ENCODE measurements at places on chromosomes 3 and 15.

GRCh38 chr15:69034352-69034751 lies 19.9 kb downstream of the NOX5 start:
- peak; percentile 68 for DNase-seq

DNA sequence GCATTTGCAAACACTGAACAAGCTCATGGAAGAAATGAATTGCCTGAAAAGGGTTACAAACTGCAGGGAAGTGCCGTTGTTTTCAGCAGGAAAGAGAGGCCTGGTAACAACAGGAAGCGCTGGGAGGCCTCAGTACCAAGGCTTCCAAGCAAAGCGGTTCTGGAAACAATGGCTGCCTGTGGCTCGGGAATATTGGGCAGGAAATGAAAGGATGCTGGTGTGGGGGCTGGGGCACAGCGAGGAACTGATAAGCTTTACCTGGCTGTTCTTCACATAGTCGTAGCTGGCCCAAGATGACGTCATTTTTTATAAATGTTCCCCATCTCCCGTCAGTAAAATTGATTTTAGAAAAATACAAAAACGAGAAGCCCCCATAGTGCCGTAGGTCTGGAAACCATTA lies 55.9 kb downstream of the ARHGAP31 start:
- peak; percentile 34 for DNase-seq

DNA sequence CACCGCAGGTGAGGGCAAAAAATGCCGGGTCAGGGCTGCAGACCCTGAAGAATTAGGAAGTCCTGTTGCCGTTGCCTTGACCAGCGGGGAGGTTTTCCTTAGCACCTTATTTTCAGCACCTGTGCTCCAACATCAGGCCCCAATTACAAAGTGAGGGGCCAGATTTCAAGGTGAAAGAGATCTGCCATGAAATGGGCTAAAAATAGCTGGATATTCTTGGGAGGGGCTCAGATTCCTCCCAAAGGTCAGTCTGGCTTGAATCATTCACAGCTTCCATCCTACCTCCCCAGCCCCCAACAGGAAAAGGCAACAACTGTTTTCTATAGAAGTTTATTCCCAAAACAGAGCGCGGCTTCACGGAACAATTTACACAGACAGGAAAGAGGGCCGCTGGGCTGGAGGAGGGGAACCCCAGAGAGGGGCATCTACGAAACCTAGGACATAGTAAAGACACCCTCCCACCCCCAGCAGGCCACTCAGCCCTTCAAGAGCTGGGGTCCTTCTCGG lies 941 bp upstream of the SLC26A6 start:
- DNase-seq, result no peak

DNA sequence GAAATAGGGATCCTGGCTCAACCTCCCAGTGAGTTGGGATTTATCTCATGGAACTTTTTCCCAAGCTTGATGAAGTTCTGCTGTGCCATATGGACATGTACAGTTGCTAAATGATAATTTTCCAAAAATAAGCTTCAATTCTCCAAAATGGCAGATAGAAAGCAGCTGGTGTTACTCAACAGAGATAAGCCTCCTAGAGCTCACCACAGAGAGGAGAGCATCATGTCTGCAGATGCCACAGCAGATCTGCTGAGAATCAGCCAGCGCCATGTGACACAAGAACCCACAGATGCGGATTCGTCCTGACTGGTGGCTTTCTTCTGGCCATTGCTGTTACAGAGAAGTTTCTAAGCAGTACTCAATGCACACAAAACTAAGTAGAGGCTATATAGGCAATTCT lies 50.6 kb downstream of the AGTR1 start:
- peak; percentile 20 for DNase-seq

- DNase-seq, result no peak
Observed at GRCh38 chr3:126528419-126528799, 4.5 kb downstream of the CHST13 start.

- peak; percentile 49 for DNase-seq
Observed at GRCh38 chr3:187750513-187751123, 5.3 kb upstream of the BCL6 start.

GRCh38 chr3:32282578-32283154 lies 44.2 kb downstream of the CMTM8 start:
- no peak for DNase-seq

GRCh38 chr15:70504299-70504951 lies 258.9 kb downstream of the UACA start:
- peak; percentile 65 for DNase-seq

DNA sequence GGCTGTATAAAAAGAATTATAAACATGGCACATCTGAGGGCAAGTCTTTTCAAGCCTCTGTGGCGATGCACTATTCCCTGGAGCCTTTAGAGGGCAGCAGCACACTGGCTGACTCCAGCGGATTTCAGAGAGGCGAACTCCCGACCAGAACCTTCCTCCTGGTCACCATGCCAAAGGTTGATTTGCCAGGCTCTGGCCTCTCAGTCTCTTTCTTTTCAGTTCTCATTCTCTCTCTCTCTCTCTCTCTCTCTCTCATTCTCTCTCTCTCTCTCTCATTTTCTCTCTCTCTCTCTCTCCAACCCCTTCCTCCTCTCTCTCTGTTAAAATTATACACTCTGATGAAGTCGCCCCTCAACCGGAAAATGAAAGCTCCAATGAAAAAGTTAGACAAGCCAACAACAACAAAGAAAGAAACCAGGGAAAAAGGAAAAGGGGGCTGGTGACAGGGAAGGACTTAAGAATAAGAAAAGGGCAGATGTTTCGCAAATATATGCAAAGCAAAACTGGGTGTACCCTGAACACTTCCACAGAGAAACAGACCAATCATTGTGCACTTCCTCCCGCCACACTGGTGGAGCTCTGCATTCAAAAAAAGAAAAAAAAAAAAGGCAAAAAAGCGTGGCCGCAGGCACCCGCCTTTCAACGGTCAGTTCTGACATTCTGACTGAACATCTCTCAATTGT lies 90.2 kb downstream of the TIGIT start:
- peak; percentile 95 for DNase-seq

DNA sequence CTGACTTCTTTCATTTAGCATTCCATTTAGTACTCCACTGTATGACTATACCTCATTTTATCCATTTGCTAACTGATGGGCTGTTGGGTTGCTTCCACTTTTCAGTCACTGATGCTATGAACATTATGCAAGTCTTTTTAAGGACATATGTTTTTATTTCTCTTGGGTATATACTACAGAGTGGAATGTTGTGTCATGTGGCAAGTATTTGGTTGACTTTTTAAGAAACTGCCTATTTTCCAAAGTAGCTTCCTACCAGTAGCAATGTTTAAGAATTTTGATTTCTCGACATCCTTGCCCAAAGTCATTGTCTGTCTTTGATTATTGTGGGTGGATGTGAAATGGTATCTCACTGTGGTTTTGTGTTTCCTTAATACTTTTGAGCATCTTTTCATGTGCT lies 110.1 kb upstream of the TPM1 start:
- peak; percentile 78 for DNase-seq

DNA sequence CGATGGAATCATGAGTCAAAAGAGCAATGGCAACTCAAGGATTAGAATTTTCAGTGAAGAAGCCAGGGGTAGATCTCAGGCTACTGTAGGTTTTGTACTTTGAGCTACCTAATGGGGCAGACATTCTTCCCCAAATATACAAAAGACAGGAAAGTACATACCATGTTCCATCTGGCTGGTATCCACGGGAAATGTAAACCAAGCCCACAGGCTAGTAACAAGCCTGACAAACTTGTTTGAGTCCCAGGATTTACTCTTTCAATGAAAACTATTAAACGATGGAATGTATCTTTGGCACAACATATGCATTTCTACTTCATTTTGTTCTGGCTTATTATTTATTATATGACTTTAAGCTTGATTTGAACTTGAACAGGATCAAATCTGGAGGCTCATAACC lies 44.2 kb upstream of the GOLIM4 start:
- DNase-seq, result no peak

- no peak for DNase-seq
Observed at GRCh38 chr15:81562986-81563385, 189.0 kb upstream of the TMC3 start.

DNA sequence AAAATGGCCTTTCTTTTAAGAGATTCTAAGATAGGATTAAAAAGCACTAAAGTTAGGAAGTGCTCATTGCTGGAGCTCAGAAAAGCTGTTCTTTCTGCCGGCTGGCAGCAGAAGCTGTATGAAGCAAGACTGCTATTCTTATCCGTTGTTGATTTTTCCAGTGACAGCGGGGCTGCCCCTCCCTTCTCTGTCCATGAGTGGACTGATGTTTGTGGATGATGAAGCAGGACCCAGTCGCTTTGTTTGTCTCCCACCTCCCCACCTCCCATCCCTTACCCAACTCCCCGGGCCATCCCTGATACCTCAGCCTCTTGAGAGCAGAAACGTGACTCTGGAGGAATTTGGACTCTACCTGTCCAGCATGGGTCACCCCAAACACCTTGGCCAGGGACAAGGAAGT lies 10.3 kb upstream of the MUSTN1 start:
- peak; percentile 63 for DNase-seq

- DNase-seq, result peak; percentile 65
Observed at GRCh38 chr3:106206146-106206545, 337.3 kb upstream of the CBLB start.

- DNase-seq, result no peak
Observed at GRCh38 chr3:83902787-83903533, 1055.8 kb upstream of the CADM2 start.

GRCh38 chr3:17632401-17633100 lies 109.9 kb downstream of the TBC1D5 start:
- DNase-seq, result peak; percentile 85

DNA sequence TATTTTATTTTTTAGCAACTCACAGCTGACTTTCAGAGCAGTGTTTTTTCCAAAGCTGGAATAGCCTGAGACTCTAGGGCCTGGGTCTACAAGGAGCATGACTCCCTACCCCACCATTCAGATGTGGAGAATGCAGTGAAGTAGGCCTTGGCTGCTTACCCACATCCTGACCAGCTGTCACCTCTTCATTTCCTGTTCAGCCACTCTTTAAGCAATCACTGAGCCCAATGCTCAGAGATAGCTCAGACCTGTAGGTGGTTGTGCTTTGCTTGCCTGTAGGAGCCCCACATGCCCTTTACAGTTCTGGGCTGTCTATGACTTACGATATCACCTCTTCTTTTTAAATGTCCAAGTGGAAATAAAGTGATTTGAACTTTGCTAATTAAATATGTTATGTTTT lies 148.1 kb downstream of the NEK11 start:
- peak; percentile 52 for DNase-seq

GRCh38 chr3:51382947-51383578 lies 2.0 kb upstream of the MANF start:
- DNase-seq, result no peak

GRCh38 chr3:107250221-107250620 lies 127.0 kb upstream of the CCDC54 start:
- DNase-seq, result no peak

DNA sequence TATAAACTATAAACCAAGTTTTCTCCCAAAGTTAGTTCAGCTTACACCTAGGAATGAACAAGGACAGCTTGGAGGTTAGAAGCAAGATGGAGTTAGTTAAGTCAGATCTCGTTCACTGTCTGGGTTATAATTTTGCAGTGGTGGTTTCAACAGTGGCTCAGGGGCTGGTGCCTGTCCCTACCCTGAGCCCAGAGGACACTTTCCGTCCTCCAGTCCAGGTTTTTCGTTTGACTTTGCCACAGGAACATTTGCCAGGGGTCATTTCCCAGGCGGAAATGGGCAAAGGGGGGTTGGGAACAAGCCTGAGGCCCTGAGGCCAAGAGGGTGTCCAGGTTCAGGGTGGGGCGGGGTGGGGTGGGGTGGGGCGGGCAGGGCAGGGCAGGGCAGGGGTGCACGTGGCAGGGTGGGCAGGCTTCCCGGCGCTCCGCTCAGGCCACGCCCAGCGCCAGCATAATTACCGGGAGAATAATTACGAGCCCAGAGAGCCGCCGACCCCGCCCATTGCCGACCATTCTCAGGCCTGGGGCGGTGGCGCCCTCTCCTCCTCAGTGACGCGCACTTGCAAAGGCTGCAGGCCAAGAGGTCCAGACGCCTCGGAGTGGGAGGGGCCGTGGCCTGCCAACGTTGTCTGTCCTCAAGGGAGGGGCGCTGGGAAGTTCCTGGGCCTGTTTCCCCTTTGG lies 70.4 kb downstream of the KLF13 start:
- DNase-seq, result peak; percentile 47

- no peak for DNase-seq
Observed at GRCh38 chr3:42541079-42541478, 38.6 kb downstream of the VIPR1 start.

DNA sequence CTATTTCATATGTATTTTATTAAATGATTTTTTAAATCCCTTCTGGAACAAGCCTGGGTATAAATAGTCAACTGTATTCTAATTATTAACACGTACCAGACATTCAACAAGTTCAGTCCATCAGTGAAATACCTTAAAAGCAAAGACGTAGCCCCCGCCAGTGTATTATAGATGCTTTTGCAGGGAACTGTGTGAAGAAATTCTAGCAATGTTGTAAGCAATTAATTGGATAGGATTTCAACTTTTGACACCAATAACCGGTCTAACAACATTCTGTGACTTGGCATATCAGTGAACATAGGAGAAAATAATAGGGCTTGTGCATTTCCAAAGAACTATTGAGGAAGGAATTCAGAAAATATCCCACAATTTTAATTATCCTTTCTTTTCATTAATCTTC lies 67.2 kb upstream of the TGFBR2 start:
- no peak for DNase-seq

- DNase-seq, result no peak
Observed at GRCh38 chr3:122936335-122936734, 91.2 kb downstream of the SEMA5B start.

DNA sequence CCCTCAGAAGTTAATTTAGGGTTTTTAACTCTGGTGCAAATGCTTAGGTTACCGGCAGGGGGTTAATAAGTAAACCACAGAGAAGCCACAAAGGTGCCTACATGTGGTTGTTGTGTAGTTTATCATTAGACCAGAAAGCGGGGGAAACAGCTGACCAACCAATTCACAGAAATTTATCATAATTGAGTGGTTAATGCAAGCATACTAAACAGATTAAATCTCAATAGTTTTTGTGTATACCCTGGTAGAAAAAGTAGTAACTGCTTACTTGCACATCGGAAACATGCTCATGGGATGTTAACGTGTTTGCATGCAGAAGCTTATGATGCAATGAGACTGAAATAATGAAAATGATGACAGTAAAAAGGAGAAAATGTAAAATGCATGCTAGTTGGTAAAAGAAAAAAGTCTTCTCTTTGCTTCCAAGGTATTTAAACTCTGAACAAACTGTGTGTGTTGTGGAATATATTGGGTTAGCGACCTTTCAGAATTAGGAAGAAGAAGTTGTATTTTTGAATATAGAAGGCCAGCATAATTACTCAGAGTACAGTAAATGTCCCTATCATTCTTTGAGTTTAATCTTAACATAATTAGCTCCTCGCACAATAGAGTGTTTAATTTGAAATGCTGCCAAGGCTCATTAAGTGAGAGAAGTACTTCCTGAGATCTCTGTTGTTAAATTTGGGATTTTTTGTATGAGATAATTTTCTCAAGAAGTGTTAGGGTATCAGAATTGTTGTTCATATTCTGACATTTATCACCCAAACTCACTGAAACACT lies 316.2 kb downstream of the PTPRG start:
- DNase-seq, result peak; percentile 74

GRCh38 chr3:128073185-128073725 lies 21.0 kb downstream of the SEC61A1 start:
- DNase-seq, result no peak
